ENCODE measurements at places on chromosomes 7 and 10. TPM values are rescaled to one million over a fixed set of nuclear protein-coding genes. Genes with fewer than 3 reads are reported as not detected.

The ANXA7 gene
- 77.2 TPM for polyA plus RNA-seq

The ABCB4 gene
- not detected for polyA plus RNA-seq

The GIMAP5 gene
- polyA plus RNA-seq, result not detected

The RNLS gene
- polyA plus RNA-seq, result 4.5 TPM

The CTNNA3 gene
- 0.19 TPM for polyA plus RNA-seq

The SEMA4G gene
- 8.7 TPM for polyA plus RNA-seq

The SCIN gene
- 0.05 TPM for polyA plus RNA-seq

The ENO4 gene
- 0.06 TPM for polyA plus RNA-seq

The UBE2H gene
- polyA plus RNA-seq, result 40.0 TPM

The PTN gene
- 187 TPM for polyA plus RNA-seq

The FAM180A gene
- 2.0 TPM for polyA plus RNA-seq

The PRR15 gene
- not detected for polyA plus RNA-seq

The CDK14 gene
- 6.9 TPM for polyA plus RNA-seq

The SERPINE1 gene
- polyA plus RNA-seq, result 2,870 TPM

The UNC5B gene
- 4.2 TPM for polyA plus RNA-seq

The EN2 gene
- polyA plus RNA-seq, result not detected

The GPR85 gene
- 1.7 TPM for polyA plus RNA-seq

The PAPOLB gene
- polyA plus RNA-seq, result not detected
